ENCODE measurements at places on chromosomes 12 and 14.

DNA sequence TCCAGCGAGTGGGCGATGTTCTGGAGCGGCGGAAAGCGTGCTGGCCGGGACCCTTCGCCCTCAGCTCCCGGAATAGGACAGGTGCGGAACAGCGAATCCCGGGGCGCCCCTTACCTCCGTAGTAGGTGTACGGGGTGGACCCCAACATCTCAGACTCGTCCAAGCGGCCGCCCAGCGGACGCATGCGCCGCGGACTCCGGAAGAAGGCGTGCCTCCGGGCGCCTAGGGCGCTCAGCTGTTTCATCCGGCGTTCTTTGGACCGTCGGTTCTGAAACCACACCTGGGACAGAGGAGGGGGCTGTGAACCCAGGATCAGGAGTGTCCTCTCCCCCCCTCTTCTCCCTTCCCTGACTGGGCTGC is 4.5 kb downstream of the LHX5 start:
- DNase-seq, result no peak

DNA sequence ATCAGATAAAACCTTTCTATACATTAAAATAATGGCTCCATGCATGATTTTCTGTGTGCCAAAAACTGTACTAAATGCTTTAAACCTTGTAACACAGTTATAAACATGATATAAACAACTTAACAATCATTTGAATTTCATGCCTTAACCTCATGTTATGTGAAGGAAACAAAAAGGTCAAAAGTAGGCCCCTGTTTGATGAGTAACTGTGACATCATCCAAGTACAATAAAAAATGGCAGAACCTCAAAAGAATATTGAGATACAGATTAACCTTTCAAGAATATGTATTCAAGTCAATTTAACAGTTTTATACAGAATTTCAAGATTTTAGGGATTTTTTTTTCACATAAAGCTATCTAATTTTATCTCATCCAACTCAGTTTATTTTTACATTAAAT is 310.7 kb upstream of the DCN start:
- DNase-seq, result no peak

DNA sequence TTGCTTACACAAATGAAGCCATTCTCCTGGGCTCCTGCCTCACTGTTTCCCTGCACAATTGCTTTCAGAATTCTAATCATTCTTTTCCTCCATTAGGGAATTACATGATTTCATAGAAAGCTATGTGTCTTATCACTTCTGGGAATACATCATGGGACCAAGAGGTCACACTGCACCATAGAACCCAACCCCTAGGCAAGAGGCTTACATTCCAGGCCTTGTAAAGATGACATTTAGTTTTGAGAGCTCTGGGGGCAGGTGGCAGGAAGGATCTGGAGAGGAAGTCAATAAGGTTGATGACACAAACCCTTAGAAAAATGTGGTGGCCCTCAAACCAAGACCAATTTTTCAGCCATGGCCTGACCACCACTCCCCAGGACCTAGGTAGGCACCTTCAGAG is 57.1 kb downstream of the NUAK1 start:
- DNase-seq, result no peak

GRCh38 chr12:116393255-116393654 is 115.8 kb upstream of the MED13L start:
- DNase-seq, result no peak

GRCh38 chr12:59929110-59929509 is 333.3 kb downstream of the SLC16A7 start:
- DNase-seq, result no peak

DNA sequence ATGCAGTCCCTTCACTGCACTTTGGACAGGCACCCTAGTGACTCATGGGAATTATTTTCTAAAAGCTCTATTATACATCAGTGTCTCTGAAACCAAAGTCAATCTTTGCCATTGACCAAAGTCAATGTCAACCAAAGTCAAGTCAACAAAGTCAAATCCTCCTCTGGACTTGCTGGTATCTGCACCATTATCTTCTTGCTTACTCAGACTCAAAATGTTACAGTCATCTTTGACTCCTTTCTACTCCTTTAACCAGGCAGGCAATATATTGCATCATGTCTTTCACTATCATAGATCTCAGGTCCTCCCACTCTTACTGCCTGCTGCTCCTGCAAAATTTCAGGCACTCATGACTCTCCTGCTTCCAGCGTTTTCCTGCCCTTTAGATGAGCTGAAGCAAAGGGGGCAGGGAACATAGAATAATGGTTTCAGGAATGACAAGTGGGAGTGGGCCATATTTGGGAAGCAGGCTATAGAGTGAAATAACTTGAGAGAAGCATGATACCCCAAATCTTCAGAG is 39.2 kb downstream of the IGF1 start:
- no peak for DNase-seq

DNA sequence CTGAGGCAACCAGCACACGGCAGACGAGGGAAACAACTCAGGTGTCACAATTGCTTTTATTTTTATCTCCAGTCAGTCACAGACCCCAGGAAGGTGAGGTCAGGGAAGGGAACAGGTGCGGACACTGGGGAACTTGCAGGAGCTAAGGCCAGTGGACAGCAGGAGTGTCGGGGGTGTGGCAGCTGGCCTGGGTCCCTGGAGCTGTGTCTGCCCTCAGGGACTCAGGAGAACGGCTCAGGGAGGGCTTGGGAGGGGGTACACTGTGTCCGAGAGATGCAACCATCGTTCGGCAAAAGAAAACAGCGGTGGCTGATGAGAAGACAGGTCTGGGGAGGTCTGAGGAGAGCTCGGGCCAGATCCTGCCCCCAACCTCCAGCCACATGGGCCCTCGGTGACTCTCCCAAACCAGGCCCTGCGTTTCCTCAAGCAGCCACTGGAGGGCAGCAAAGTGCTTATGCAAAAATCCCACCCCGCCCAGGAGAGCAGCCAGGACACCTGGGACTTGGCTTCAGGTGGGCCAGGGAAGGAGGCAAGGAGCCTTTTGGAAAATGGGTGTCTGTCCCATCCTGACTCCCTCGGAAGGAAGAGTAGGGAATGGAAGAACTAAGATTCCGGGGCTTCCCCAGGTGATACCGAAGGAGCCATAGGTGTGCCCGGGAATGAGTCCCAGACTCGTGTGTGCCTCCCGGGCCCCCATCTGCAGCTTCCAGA is 24.1 kb upstream of the BCDIN3D start:
- DNase-seq, result peak; percentile 75

DNA sequence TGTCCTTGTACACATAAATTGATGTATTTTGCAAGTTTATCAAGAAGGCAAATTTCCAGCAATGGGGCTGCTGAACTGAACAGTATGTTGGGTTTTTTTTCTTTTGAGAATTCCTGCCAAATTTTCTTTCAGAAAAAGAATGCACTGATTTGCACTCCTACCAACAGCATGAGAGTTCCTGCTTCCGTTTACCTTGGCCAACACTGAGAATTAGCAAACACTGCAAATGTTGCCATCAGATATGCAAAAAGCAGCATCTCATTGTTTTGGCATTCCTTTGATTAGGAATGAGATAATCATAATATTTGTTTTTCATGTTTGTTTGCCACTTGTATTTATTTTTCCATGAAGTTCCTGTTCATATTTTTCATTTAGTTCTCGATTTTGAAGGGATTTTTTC is 82.4 kb downstream of the RTN1 start:
- DNase-seq, result no peak

DNA sequence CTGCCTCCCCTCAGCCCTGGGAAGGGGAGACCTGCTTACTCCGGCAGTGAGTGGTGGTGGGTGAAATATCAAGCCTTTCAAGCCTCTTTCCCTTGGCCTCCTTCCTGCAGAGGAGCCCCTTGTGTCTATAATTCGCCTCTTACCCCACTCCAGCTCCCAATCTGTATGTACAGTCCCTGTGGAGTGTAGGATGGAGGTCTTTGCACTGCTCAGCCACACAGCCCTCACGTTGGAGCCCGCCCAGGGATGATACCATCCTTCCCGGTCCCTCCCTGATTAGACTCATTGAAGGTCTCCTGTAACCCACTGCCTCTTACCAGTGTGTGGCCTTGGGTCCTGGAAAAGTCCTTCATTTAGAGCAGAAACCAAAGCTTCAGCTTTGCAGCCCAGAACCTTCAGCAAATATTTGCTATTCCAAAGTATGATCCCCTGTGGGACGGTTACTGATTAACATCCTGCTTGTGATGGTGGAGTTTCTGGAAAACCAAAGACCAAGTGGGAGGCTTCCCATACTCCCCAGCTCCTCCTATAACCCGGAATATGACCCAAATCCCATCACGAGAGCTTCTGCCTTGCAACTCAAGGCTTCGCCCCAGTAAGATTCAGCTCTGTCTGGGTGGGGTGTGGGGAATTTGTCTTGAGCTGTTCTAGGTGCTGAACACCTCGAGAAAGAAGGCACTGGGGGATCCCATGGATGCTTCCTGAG is at the start of gene SERPINA10:
Gene SERPINA10 (minus strand): TSS at position 397 of the 706 bp plus-strand sequence. CDS start 2,675 bp downstream, outside the sequence.
- DNase-seq, result no peak

GRCh38 chr12:41683023-41683422 is 461.7 kb downstream of the GXYLT1 start:
- no peak for DNase-seq

DNA sequence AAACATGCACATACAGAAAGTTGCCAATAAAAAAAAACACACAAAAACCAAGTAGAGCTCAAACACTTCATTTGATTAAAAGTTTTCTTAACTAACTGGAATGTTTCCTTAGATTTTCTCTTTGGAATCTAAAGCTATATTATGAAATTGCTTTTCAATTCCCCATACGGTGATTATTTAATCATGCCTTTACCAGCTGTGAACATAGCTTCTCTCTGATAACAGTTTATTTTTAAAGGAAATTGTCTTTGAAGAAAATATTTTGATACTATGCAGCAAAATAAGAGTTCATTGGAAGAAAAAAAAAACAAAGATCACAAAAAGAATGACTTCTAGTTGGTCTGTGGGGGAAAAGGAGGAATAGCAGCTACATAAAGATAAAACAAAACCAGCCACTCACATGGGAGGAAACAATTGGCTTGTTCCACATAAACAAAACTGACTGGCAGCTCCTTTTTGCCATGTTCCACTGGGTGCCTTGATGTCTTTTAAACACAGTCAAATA is 71.4 kb downstream of the BMP4 start:
- no peak for DNase-seq

GRCh38 chr14:65414961-65415589 is 2.5 kb downstream of the FUT8 start:
- DNase-seq, result no peak

DNA sequence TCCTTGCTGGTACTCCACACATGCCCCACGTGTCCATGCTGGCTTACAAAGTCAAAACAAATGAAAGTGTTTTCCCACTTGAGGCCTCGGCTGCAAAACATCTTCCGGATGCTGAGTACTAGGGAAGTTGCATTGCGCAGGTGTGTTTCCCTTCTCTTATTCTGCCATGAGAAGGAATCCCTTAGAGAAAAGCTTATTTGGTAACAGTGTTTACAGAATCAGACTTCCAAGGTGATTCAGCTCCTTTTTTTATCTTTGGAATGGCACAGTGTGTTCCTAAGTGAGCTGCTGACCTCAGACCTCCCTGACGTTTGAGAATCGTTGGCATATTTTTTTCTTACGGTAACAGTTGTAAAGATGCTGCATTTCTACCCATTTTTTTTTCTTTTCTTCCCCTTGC is 211.3 kb downstream of the ESR2 start:
- DNase-seq, result no peak

GRCh38 chr12:68287106-68287505 is 33.7 kb upstream of the IL22 start:
- DNase-seq, result no peak

DNA sequence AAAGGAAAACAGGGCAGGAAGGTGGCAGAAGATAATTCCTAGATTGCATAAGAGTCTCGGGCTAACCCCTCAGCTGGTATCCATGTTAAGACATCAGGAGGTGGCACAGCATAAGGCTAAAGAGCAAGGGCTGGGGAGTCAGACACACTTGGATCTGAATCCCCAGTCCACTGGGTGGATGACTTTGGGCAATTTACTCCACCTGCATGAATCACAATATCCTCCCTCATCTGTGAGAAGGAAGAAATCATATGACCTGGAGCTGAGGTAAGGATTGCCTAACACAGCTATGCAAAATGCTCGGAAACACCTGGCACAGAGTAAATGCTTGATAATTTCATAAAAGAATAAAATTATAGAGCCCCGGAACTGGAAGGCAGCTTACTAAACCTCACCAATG is 217.9 kb downstream of the PIK3C2G start:
- no peak for DNase-seq

GRCh38 chr12:33222357-33222756 is 217.3 kb downstream of the SYT10 start:
- DNase-seq, result no peak

- DNase-seq, result no peak
Measured at GRCh38 chr14:63993992-63994391, 141.2 kb downstream of the SYNE2 start.

DNA sequence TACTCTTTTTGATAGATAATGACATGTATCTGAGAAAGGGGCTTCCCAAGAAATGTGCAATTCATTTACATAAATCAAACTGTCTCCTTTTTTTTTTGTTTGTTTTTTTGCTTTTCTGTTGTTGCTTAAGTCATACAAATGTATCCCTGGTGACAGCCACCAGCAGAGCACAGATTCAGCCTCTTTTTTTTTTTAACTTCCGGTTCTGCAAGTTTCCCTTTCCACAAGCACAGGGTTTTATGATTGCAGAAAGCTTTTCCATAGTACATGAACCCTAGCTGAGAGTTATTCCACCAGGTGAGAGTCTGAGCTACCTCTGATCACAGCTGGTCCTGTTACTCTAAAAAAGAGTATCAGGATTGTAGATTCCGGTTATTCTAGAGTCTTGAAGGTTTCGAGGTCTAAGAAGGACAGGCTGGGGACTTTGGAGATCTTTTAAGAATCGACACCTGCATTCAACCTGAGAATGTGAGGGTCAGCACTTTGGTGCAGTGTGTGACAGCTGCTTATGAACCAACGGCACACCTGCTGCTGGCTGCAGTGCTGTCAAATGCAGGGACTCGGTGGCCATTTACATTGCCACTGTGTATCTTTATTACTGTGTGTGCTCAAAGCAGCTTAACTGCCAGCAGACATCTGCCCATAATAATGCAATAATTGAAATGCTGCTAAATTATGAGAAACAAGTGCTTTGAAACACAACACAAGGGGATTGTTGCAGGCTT is 551.7 kb downstream of the NRXN3 start:
- no peak for DNase-seq

DNA sequence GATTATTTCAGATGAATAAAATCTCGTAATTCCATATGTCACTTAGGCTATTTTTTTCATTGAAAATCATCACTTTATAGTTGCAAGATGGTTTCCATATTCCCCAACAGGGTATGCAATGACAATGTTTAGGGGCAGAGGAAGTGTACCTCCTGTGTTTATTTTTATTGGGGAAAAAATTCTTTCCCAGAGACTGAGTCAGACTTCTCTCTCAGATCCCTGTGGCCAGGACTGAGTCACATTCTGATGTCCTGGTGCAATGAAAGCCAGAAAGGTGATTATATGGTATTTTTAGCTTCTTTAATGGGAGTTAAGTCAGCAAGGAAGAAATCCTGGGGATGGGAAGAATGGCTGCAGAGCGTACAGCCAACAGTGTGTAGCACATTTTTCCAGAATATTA is 196.9 kb upstream of the ALG10 start:
- DNase-seq, result no peak

GRCh38 chr14:103731916-103732867 is 16.6 kb downstream of the ZFYVE21 start:
- no peak for DNase-seq

GRCh38 chr12:89840162-89840922 is 131.7 kb upstream of the ATP2B1 start:
- DNase-seq, result no peak

- DNase-seq, result no peak
Measured at GRCh38 chr14:44700184-44700583, 193.1 kb upstream of the FSCB start.

GRCh38 chr14:106268013-106268727 is 741.8 kb downstream of the TMEM121 start:
- peak; percentile 86 for DNase-seq
